ENCODE measurements at places on chromosomes 3 and 15.
A peak's percentile ranks its signal among the peaks of the same experiment; 100 is the strongest.

DNA sequence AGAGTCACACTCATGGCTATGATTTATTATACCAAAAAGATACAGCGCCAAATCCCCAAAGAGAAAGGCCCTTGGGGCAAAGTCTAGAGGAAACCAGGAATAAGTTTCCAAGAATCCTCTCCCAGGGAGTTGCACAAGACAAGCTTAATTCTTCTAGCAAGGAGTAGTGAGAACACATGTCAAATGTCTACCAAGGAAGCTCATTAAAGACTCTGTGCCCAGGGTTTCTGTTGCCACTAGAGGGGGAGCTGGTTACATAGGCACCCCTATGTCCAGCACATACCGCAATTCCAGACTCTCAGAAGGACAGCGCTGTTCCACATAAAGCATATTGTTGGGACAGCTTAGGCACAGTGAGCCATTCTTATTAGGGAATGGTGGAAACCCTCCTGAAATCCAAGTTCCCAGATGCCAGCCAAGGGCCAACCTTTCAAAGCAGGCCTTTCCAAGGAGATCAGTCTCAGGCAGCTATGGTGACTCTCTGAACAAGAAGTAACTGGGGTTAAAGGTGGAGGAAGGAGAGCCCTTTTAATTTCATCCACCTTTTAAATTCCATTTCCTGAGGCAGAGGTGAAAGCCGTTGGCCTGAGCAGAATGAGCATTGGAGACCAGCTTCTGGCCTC, 194.2 kb downstream of the UACA start:
- no peak for DNase-seq

GRCh38 chr3:49092938-49093852, 676 bp downstream of the QRICH1 start:
- DNase-seq = peak; percentile 82

- no peak for DNase-seq
These were observed 188.9 kb downstream of the CACNA2D3 start for GRCh38 chr3:54311211-54311747.

DNA sequence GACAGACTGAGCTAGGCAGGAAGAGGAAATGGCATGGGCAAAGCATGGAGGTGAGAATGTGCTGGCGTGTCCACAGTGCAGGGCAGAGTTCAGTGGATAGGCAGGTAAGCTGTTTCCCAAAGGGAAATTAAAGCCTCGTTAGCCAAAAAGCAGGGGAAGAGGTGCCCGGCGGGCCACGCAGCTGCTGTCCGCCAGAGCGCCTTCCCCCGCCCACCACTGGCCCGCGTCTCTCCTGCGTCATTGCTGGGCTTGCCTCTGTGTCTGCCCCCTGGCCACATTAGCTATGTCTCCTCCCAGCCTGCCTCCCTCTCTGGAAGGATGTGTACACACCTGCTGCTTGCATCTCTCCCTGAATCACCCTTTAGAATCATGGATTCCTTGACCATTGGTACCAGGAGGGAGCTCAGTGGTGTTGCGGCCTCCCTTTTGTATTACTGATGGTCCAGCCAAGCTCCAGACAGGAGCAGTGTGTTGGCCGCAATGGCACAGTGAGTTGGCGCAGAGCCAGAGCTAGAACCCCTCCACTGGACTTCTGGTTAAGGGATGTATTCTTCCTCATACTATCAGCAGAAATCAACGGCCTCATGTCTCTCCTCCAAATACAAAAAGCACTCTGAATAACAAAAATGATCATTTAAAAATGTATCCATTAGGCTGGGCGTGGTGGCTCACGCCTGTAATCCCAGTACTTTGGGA, 26.6 kb downstream of the SLC28A1 start:
- DNase-seq = no peak

DNA sequence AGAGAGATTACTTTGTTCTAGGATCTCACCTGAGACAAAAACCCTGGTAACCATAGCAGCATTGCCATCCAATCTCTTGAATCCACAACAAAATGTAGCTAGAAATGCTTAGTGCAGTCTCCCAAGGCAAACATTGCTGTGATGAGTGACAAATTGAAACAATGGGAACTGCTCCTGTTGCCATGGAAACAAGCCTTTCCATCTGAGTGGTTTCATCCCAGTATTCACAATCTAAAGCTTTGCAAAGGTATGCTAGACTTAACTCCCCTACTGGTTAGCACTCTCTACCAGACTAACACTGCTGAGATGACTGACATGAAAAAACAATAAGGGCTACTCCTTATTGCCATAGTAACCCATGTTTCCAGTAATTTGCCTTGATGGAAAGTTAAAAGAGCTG, 172.6 kb upstream of the CNTN3 start:
- DNase-seq = no peak

GRCh38 chr3:186694288-186695032, 22.7 kb upstream of the KNG1 start:
- DNase-seq = no peak

DNA sequence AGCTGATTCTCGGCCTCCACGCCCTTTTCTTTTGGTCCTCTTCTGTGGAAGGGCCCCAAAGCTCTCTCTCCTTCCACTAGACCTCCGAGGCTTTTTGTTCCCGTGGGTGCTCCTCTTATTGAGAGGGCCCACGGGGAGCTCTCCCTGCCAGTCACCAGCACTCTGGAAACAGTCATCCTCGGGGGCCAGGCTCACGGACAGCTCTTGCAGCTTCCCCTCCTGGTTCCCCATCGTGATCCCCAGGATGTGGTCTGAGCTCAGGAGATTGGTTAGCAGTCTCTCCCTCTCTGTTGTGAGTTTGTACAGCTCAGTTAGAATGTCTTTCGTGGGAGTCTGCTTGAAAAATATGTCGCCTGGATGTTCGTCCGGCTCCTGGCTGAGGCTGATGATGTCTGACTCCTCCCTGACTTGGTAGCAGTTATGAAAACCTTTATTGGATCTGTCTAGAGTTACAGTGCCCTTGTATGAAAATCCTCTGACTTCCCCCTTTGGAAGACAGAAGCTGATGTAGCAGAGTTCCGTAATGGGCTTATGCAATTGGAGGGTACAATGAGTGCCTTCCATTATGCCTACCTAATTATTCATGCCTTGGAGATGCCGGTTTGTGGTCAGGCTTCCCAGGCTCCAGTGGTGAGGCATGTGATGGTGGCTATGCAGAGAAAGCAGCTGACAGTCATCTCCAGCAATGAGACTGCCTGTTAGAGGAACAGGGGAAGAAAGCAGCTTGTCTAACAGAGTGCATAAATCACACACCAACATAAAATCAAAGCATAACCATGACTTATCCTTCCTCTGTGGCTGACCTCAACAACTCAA, 40.0 kb downstream of the FMN1 start:
- no peak for DNase-seq

DNA sequence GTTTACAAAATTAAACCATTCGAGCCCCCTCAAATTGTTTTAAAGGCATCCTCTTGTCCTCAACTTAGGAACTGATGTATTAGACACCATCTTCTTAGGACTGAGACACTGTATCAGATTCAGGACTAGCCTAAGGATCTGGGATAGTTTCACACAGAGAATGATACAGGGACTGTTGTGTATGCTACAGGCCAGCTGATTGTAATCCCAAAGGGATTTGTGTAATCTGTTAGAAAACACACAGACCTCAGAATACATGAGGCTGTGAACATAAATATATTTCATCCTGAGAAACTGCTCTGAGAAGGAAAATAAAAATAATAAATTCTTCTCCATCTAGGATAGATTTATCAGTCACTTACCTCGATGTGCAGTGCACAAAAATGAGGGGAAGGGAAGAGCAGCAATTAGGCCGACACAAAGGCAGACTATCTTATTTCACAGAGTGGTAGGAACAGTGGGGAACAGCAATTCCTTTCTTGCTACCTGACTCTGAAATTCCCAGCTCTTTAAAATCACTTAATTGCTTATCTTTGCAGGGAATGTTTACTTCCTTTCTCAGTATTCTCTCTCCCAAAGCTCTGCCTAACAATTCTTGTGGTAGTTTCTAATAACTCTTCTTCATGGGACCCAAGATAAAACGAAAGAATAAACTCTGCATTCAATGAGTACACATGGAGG, 322.5 kb downstream of the MAGI1 start:
- no peak for DNase-seq

- peak; percentile 88 for DNase-seq
These were observed at the start of gene RPS27L for GRCh38 chr15:63157118-63157843. TSS of gene RPS27L (minus strand) at chr15:63157477. CDS start at chr15:63157405, 72 bp downstream.

DNA sequence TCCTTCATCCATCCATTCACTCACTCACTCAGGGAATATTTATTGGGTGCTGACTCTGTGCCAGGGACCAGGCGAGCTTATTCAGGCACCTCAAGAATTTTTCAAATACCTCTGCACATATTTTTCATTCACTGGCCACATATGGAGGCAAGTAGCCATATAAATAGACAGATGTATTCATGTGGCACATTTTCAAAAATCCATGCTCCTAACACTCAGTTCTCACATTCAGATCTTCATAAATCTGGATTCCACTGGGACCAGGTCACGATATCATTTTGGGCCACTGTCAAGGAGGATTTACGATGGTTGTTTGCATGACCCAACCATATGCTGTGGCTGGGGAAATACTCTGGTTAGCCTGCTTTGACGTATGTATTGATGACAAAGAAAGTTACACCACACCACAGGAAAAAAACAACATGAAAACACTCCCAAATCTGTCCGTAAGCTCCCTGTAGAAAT, 241.8 kb upstream of the LRTM1 start:
- no peak for DNase-seq

DNA sequence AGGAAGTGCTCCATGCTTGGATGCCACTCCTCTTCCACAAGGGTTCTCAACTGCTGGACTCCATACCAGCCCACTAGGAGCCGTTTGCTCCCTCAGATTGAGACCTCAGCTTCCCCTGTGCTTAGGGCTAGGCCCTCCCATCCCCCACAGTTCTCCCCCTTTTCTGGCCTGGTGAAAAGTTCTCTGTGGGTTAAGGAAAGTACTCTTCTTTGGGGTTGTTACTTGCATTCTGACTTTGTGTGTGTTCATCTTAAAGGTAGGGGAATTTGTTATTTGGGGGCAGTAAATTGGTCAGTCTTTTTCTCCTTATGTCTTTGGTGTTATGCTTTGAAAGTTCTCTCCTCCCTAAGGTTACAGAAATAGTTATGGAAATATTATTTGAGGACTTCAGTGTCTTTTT, 24.0 kb upstream of the APEH start:
- no peak for DNase-seq

GRCh38 chr15:80615783-80616391, 79.2 kb upstream of the ABHD17C start:
- no peak for DNase-seq

DNA sequence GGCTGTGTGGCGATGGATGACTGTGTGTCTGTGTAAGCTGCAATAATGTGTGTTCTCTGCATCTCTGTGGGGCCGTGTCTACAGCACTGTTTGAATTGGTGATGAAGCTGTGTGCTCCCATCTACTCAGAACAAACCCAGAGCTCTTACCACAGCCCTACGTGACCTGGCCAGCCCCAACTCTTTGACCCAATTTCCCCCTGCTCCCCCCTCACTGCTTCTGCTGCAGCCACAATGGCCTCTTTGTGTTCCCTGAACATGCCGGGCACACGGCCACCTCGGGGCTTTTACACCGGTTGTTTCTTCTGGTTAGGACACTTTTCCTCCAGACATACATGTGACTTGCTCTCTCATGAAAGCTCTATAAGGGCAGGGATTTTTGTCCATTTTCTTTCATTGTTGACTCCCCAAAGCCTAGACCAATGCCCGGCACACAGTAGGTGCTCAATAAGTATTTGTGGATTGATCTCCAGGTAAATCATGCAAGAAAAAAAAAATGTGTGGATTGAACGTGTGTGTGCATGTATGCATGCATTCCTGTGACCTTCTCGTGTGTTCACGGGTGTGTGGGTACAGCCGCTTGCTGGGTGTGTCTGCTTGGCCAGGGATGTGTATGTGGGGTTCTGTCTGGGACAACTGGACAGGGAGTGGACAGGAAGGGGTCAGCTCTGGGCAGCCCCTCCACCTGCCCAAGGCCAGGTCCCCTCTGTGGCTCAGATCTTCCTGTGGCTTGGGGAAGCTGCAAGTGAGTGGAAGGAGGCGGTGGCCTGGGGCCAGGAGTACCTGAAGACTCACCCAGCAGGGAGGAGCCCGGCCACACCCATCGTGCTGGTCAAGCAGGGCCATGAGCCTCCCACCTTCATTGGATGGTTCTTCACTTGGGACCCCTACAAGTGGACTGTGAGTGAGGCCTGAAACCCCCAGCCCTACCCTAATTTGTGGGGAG, 14.8 kb downstream of the VILL start:
- DNase-seq = no peak

- DNase-seq = no peak
These were observed 55.6 kb downstream of the SCN11A start for GRCh38 chr3:38996193-38996592.

- no peak for DNase-seq
These were observed 225.9 kb downstream of the ITPR1 start for GRCh38 chr3:4719046-4719501.

DNA sequence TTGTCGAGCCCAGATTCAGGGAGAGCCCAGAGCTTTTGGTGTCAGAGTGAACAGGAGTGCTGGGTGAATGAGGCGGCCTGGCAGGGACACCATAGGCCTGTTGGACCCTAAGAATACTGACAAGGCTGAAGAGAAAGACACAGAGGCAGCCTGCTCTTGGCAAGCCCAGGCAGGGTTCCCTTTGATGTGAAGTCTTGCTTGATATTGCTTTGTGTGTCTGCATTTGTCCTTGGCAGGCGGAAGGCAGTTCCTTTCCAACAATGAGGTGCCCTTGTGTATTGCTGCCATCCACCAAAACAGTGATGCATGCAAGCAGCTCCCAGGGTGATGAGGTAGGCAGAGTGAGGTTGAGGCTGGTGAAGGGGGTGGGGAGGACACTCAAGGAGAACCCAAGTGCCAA, 152.7 kb upstream of the TSC22D2 start:
- DNase-seq = no peak

DNA sequence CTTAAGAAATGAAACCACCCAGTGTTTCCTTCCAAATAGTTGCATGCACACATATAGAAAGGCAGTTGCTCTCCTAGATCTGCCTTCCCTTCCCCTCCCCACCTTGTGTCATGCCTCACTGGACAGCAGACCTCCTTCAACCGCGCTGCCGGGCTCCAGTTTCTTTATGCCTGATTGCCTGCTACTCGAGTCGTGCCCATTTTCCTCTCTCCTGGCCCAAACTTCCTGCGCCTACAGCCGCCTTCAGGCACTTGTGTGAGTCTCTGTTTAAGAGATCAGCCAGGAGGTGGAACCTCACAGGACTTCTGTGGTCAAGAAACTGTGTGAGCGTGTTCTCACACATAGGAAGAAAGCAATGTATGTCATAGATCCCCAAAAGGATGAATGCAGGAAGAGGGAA, 8.8 kb upstream of the FAM107A start:
- DNase-seq = no peak

- no peak for DNase-seq
These were observed 405.2 kb downstream of the NR2F2 start for GRCh38 chr15:96735632-96736240.

- DNase-seq = no peak
These were observed 18.4 kb downstream of the ARL6IP5 start for GRCh38 chr3:69103123-69103522.
